ENCODE measurements at places on chromosomes 2 and 18. TPM values are rescaled to one million over a fixed set of nuclear protein-coding genes. Genes with fewer than 3 reads are reported as not detected.

DNA sequence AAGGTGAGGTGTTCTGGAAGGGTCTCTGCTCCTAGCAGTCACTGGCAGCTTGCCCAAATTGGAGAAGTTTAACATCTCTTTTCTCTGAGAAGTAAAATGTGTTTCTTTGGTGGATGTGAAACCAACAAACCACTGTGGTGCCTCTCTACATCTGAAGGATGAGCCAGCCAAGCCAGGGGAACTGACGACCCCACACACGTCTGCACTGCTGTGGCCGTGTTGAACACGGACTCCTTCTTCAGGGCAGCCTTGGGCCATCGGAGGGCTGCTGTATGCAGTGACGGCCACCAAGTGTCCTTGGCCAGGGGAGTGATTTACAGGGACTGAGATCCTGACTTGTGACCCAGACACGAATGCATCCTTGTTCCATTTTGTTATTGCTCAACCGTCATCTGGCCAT is 207.8 kb downstream of the ACKR3 start:
- DNase-seq, result no peak
- no peak overlapping the region for H3K4me3 ChIP-seq
- H3K27ac ChIP-seq, result no peak overlapping the region
- H3K4me1 ChIP-seq, result no peaks in the 10 kb centered on the region
- H3K36me3 ChIP-seq, result no peaks in the 10 kb centered on the region

The NT5DC4 gene
- total RNA-seq, result not detected

- H3K27ac ChIP-seq, result no peak overlapping the region
- H3K36me3 ChIP-seq, result no peaks in the 10 kb centered on the region
- DNase-seq, result no peak
- no peak overlapping the region for H3K4me3 ChIP-seq
- H3K27me3 ChIP-seq, result no peaks in the 10 kb centered on the region
Observed at GRCh38 chr2:45127891-45128290, 118.6 kb upstream of the SIX2 start.

GRCh38 chr18:77478646-77479442 is 229.2 kb downstream of the GALR1 start:
- DNase-seq, result peak; percentile 85
- H3K27me3 ChIP-seq, result no peaks in the 10 kb centered on the region
- no peak overlapping the region for H3K4me3 ChIP-seq

GRCh38 chr2:72625366-72625765 is 200.5 kb downstream of the EXOC6B start:
- H3K27ac ChIP-seq, result no peak overlapping the region
- H3K4me3 ChIP-seq, result no peak overlapping the region

DNA sequence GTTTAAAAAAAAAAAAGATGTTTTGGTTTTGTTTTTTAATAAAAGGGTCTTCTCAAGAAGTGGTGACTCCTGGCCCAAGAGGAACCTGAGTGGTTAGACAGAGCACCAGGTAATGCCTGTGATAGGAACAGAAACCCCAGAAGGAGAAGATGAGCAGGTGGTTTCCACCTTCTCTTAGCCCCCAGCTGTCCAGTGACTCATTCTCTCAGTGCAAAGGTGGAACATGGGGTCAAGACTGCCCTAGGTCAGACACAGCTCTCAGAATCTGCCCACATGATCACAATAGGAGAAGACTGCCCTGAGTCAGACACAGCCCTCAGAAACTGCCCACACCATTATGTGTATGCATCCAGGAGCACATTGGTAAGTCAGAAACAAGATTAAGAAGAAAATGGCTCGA is 61.8 kb downstream of the TBC1D8 start:
- no peaks in the 10 kb centered on the region for H3K4me1 ChIP-seq
- no peaks in the 10 kb centered on the region for H3K36me3 ChIP-seq
- no peaks in the 10 kb centered on the region for H3K27me3 ChIP-seq
- H3K27ac ChIP-seq, result no peak overlapping the region
- DNase-seq, result no peak

GRCh38 chr2:219508971-219509779 is 5.1 kb upstream of the ASIC4 start:
- DNase-seq, result no peak
- no peak overlapping the region for H3K4me3 ChIP-seq
- H3K36me3 ChIP-seq, result peaks cover 13% of the 10 kb centered on the region

DNA sequence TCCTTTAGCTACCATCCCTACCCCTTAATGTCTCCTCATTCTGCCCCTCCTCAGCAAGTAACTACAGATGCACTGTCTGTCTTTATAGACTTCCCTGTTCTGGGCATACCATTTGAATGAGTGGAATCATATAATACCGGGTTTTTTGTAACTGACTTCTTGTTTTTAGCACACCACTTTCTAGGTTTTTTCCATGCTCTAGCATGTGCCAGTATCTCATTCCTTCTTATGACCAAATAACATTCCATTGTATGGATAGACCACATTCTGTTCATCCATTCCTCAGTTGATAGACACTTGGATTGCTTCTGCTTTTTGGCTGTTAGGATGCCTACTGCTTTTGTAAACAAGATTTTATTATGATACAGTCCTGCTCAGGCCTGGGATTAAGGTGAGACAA is 154.7 kb downstream of the TSN start:
- H3K36me3 ChIP-seq, result no peaks in the 10 kb centered on the region
- no peaks in the 10 kb centered on the region for H3K27me3 ChIP-seq
- no peak overlapping the region for H3K27ac ChIP-seq
- no peaks in the 10 kb centered on the region for H3K4me1 ChIP-seq

The RAB6C gene
- total RNA-seq, result not detected

The DOK6 gene
- 1.9 TPM for total RNA-seq

GRCh38 chr2:3442185-3442584 is 62.7 kb downstream of the TRAPPC12 start:
- DNase-seq, result no peak
- H3K36me3 ChIP-seq, result peaks cover 4% of the 10 kb centered on the region
- H3K27ac ChIP-seq, result no peak overlapping the region
- H3K4me1 ChIP-seq, result no peaks in the 10 kb centered on the region
- no peak overlapping the region for H3K4me3 ChIP-seq

DNA sequence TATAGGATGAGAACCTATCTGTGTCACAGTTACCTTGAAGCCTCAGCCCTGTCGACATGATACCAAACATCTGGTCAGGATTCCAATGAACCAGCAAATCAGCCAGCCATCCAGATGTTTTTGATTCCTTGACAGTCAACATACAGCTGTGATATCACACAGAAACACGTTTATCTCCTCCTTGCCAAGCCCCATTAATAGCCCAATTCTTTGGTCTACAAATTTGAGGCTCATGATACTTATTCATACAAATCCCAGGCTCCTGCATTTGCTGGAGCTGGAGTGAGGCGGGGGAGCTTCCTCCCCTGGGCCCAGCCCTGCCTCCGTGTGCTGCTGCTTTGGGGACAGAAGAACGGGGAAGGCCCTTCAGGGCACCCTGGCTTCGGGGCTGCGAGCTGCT is 611.6 kb upstream of the SALL3 start:
- no peaks in the 10 kb centered on the region for H3K4me1 ChIP-seq
- H3K27me3 ChIP-seq, result no peaks in the 10 kb centered on the region
- H3K36me3 ChIP-seq, result no peaks in the 10 kb centered on the region
- H3K4me3 ChIP-seq, result no peak overlapping the region
- no peak for DNase-seq

DNA sequence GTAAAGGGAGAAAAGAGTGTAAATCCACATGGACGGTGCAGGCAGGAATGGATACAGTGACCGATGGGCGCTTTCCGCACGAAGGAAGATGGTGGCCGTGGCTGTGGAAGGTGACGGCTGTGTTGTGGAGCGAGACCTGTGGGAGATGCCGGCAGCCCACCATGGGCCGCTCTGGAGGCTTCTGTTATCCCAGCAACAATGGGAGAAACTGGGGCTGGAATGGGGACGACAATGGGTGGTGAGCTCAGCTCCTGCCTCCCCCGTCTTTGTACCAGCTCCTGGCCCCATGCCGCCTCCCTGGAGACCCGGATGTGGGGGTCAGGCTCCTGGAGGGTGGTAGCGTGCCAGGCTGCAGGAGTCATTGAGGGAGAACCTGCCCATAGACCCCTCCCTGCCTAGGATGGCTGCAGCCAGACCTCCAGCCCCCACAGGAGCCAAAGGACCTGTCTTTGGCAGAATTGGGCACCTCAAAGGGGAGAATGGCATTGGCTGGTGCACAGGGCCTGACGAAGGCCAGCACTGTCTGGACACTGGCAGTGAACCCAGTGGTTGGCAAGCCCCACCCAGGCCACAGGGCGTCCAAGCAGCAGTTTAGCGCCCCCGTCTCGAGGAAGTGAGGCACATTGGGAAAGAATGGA is 72.6 kb downstream of the SLC66A2 start:
- no peaks in the 10 kb centered on the region for H3K36me3 ChIP-seq
- H3K4me3 ChIP-seq, result no peak overlapping the region
- no peaks in the 10 kb centered on the region for H3K4me1 ChIP-seq
- no peak for DNase-seq

DNA sequence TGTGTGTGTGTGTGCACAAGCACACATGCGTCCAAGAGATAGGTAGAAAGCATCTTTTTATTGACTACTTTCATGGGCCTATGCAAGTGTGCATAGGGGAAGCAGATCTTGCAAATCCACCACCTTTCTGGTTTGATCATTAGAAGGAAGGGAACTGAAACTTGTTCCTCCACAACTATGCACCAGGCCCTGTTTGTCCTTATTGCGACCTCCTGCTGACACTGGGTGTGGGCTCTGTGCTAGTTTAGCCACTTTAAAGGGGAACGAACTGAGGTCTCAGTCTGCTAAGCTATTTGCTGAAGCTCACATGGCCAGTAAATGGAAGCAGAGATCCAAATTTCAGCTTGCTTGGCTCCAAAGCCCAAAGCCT is 32.1 kb upstream of the INSIG2 start:
- peaks cover under 1% of the 10 kb centered on the region for H3K27me3 ChIP-seq
- H3K27ac ChIP-seq, result no peak overlapping the region
- DNase-seq, result no peak
- no peaks in the 10 kb centered on the region for H3K4me1 ChIP-seq
- no peaks in the 10 kb centered on the region for H3K36me3 ChIP-seq

DNA sequence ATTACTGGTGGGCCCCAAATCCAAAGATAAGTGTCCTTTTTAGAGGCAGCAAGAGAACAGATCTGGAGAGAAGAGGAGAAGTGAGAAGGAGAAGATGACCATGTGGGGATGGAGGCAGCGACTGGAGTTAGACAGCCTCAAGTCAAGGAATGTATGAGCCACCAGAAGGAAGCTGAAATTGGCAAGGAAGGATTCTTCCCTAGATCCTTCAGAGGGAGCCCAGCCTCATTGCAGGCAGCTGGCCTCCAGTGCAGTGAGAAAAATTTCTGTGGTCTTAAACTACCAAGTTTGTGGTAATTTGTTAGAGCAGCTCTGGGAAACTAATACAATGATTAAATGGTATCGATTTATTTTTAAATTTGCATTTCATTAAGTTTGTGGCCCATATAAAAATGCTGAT is 167.9 kb downstream of the NCKAP5 start:
- no peaks in the 10 kb centered on the region for H3K4me1 ChIP-seq
- H3K27me3 ChIP-seq, result no peaks in the 10 kb centered on the region
- H3K27ac ChIP-seq, result no peak overlapping the region
- no peak overlapping the region for H3K4me3 ChIP-seq
- no peak for DNase-seq

- H3K27ac ChIP-seq, result peak overlapping the region; percentile 100
- H3K27me3 ChIP-seq, result no peaks in the 10 kb centered on the region
- peaks cover 75% of the 10 kb centered on the region for H3K4me1 ChIP-seq
- no peak overlapping the region for H3K4me3 ChIP-seq
- no peaks in the 10 kb centered on the region for H3K36me3 ChIP-seq
Observed at GRCh38 chr2:1731963-1732768, 12.1 kb downstream of the PXDN start.

- no peak for DNase-seq
- H3K4me1 ChIP-seq, result no peaks in the 10 kb centered on the region
- no peak overlapping the region for H3K27ac ChIP-seq
- H3K27me3 ChIP-seq, result no peaks in the 10 kb centered on the region
- no peaks in the 10 kb centered on the region for H3K36me3 ChIP-seq
- H3K4me3 ChIP-seq, result no peak overlapping the region
Observed at GRCh38 chr2:4992226-4992625, 700.0 kb upstream of the SOX11 start.

- H3K27ac ChIP-seq, result no peak overlapping the region
- no peaks in the 10 kb centered on the region for H3K36me3 ChIP-seq
- H3K4me1 ChIP-seq, result peaks cover 6% of the 10 kb centered on the region
Observed at GRCh38 chr2:3646446-3646845, 11.6 kb upstream of the ALLC start.

GRCh38 chr18:34817636-34818035 is 107.5 kb downstream of the DTNA start:
- H3K36me3 ChIP-seq, result no peaks in the 10 kb centered on the region
- H3K27ac ChIP-seq, result no peak overlapping the region
- no peak overlapping the region for H3K4me3 ChIP-seq
- no peaks in the 10 kb centered on the region for H3K27me3 ChIP-seq
- no peaks in the 10 kb centered on the region for H3K4me1 ChIP-seq

GRCh38 chr2:7900593-7900992 is 781.3 kb upstream of the ID2 start:
- no peak for DNase-seq
- no peaks in the 10 kb centered on the region for H3K27me3 ChIP-seq
- H3K27ac ChIP-seq, result no peak overlapping the region
- H3K36me3 ChIP-seq, result no peaks in the 10 kb centered on the region
- no peak overlapping the region for H3K4me3 ChIP-seq
- peaks cover 4% of the 10 kb centered on the region for H3K4me1 ChIP-seq
